ENCODE measurements at places on chromosomes 12 and 14. TPM values are rescaled to one million over a fixed set of nuclear protein-coding genes. Genes with fewer than 3 reads are reported as not detected.

Gene ACOT6
- not detected for total RNA-seq

Gene FOXG1
- total RNA-seq: not detected

Gene RAD9B
- total RNA-seq: 0.68 TPM

Gene DIO3
- total RNA-seq: not detected

Gene DERA
- total RNA-seq: 27.7 TPM

Gene E2F7
- total RNA-seq: 25.3 TPM

All from activated CD8-positive, alpha-beta T cell treated with anti-CD3 and anti-CD28 coated beads, Interleukin-2, amount 10 ng/mL, durations not matched to agents 7 days and 5 days (primary cell).